ENCODE measurements at places on chromosomes 2 and 18.

DNA sequence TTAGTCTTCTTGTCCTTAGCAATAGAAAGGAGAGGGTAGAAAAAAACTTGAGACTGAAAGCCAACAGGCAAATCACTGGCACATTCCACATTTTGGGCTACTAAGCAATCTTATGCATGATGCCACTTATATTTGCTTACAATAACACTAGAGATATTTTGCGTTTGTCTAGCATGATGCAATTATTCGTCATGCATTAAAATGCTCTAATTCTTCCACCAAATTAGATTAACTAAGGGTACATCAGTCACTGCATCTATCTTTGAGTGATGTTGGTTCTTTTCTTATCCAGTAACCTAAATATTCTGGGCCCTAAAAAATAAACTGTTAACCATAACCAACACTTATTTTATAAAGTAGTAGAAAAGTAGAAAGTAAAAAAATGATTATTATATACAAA lies 1311.7 kb upstream of the CDH2 start:
- no peak for DNase-seq

- DNase-seq, result no peak
Observed at GRCh38 chr2:136386046-136386445, 268.1 kb upstream of the CXCR4 start.

DNA sequence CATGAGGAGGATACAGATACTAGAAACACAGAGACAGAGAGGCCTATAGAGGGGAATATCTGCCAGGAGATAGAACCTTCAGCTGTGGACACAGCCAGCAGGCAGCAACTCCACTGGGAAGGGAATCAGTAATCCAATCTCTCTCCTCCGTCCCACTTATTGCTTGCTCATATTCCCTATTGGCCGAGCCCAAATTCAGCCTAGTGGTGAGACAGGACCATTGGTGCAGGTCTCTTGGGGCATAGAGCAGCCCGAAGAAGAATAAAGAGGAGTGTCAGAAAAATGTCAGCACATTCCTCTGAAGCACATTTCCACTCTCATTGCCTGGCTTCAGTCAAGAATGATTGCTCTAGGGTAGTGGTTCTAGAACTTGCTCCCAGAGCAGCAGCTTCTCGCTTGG lies 1091.5 kb upstream of the GYPC start:
- DNase-seq, result no peak

GRCh38 chr18:57940166-57940660 lies 103.8 kb upstream of the NEDD4L start:
- DNase-seq, result no peak

GRCh38 chr18:32152705-32153448 lies 37.0 kb upstream of the MEP1B start:
- DNase-seq, result no peak

- no peak for DNase-seq
Observed at GRCh38 chr2:121904656-121905055, 149.2 kb downstream of the TSN start.

DNA sequence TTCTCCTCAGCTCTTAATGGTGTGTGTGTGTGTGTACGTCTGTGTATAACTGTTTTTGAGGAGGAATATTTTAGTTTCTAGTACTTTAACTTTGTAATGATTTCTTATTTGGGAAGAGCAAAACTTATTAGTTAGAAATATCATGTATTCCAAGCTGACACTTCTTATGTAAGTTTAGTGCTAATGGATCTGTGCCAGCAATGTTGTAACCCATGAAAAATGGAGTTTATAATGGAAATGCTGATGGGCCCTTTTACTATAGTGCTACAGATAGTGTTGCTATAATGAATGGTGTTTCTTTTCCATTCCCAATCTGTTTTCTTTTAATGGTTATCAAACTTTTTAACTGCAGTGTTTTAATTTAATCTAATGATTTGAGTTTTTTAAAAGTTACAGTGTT lies 49.8 kb upstream of the OTX1 start:
- DNase-seq, result no peak

GRCh38 chr2:82526277-82526676 lies 1932.8 kb downstream of the SUCLG1 start:
- DNase-seq, result no peak

- no peak for DNase-seq
Observed at GRCh38 chr2:225177098-225177497, 134.8 kb upstream of the DOCK10 start.

DNA sequence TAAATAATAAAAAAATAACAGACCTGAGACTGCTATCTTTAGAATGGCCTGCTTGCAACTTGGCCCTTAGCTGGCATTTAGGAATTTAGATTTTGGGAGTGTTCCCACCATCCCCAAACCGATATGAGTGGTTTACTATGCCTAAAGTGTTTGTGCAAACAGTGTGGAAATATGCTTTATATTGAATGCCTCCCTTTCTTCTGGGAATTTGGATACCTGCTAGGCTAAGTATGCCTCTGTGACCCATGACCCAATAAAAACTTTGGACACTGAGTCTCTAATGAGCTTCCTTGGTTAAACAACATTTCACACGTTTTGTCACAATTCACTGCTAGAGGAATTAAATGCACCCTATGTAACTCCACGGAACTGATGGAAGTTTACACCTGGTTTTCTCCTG lies 73.2 kb downstream of the BMPR2 start:
- DNase-seq, result no peak

DNA sequence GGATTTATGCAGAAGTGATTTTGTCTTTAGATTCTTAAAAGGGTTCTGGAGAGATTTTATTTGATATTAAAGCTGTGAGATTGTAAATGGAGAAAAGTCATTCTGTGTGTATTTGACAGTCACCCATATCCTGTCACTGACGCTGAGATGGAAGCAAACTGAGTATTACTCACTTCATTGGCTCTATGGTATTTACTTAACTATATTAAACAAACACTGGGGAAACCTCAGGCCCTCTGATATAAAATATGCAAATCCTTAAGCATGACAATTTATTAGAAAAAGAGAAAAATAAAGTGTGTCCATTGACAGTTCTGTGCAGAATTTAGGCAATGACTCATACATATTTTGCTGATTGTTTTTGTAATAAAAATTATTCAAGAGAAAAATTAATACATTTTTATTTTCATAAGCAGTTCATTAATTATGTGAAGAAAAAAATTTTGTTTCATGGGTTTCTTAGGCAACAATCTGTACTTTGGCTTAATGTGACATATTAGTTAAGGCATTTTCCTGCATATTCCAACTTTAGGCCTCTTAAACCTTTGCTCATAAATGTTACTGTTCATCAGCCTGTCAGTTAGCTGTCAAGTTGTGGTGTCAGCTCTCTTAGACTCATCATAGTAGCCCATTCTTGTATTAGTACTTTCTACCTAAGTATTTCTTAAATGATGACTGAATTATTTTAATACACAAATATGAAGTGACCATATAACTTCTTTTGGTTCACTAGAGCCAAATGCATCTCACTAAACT lies 99.9 kb downstream of the PARD3B start:
- DNase-seq, result peak; percentile 8

DNA sequence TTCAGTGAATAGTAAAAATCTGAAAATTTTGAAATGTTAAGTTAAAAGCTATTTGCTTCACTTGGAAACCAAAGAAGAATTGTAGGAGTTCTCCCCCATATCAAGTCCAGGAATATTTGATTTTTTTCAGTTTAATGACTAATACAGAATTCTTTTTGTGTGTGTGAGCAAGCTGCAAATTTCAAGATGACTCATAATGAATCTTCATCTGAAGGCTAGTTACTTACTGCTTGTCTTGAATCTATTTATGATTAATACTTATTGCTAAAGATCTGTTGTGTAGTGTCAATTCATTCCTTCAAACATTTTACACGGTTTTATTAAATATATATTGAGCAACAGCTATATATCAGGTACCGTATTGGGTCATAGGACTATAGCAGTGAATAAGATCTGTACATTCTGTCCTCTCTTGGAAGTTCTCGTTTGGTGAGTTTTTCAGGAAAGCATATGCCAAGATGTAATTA lies 47.8 kb upstream of the CAVIN2 start:
- DNase-seq, result peak; percentile 79

DNA sequence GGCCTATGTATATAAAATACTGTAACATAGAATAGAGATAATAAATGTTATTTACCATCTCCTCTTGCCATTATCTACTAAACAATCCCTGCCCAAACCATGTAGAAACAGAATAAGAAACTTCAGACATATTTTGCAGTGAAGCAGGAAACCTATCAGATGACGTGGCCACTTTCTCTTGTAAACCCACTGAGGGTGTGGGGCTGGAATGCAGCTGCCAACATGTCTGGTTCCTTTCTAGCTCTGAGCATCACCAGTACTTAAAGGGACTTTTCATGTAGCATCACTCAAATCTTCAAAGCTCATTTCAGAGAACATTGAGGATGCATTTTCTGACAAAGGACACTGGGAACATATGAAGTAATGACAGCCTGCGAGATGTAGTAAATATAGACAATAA lies 251.8 kb downstream of the LPIN1 start:
- DNase-seq, result no peak

- DNase-seq, result no peak
Observed at GRCh38 chr18:2070631-2071030, 500.7 kb downstream of the METTL4 start.

GRCh38 chr2:232386490-232386739 lies 7.9 kb downstream of the ALPP start:
- no peak for DNase-seq

GRCh38 chr2:230784795-230785194 lies 72.2 kb downstream of the CAB39 start:
- DNase-seq, result no peak

DNA sequence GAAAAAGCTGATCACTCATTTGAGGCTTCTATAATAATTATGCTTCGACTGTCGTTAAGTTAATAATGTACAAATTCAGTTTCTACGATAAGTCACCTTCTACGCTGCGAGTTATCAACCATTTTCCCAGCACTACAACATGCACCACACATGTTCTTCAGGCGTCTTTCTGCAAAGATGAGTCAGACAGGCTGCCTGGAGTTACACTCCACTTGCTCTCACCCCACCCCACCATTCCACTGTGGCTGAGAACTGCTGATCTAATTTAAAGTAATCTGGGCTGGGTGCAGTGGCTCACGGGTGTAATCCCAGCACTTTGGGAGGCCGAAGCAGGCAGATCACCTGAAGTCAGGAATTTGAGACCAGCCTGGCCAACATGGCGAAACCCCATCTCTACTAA lies 218.6 kb downstream of the DYM start:
- DNase-seq, result no peak

- DNase-seq, result no peak
Observed at GRCh38 chr2:176174382-176174823, 14.1 kb upstream of the HOXD1 start.

DNA sequence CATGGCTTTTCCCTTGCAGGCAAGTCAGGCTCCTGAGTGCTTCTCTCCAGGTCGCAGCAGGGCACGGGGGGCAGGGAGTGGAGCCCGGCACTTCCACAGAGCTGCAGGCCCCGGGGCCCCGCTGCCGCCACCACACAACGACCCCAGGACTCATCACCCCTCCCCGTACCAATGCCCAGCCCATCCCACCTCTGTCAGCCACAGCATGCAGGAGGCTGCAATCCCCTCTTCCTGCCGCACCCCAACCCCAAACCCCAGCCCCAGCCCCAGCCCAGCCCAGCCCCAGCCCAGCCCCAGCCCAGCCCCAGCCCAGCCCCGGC lies 288.0 kb downstream of the NDUFA10 start:
- DNase-seq, result no peak
